ENCODE measurements at places on chromosomes 16 and 17.

- DNase-seq: peak; percentile 82
Observed at GRCh38 chr17:47946929-47947397, 5.6 kb downstream of the PNPO start.

GRCh38 chr17:65109990-65110680 lies 27.0 kb upstream of the RGS9 start:
- DNase-seq: no peak

- DNase-seq: no peak
Observed at GRCh38 chr16:55747785-55748184, 85.1 kb downstream of the CES1 start.

- DNase-seq: no peak
Observed at GRCh38 chr17:17729620-17730249, 48.5 kb downstream of the RAI1 start.

GRCh38 chr17:50458701-50459676 lies 9.7 kb downstream of the CHAD start:
- DNase-seq: no peak

- no peak for DNase-seq
Observed at GRCh38 chr16:84541999-84542817, 37.7 kb upstream of the MEAK7 start.

- DNase-seq: no peak
Observed at GRCh38 chr17:11486868-11487310, 111.4 kb upstream of the DNAH9 start.

GRCh38 chr16:2385190-2385836 lies 43.9 kb upstream of the CCNF start:
- DNase-seq: no peak

All from HS-27A (cell line).